ENCODE measurements at places on chromosomes 16 and 17. TPM values are rescaled to one million over a fixed set of nuclear protein-coding genes. Genes with fewer than 3 reads are reported as not detected.

DNA sequence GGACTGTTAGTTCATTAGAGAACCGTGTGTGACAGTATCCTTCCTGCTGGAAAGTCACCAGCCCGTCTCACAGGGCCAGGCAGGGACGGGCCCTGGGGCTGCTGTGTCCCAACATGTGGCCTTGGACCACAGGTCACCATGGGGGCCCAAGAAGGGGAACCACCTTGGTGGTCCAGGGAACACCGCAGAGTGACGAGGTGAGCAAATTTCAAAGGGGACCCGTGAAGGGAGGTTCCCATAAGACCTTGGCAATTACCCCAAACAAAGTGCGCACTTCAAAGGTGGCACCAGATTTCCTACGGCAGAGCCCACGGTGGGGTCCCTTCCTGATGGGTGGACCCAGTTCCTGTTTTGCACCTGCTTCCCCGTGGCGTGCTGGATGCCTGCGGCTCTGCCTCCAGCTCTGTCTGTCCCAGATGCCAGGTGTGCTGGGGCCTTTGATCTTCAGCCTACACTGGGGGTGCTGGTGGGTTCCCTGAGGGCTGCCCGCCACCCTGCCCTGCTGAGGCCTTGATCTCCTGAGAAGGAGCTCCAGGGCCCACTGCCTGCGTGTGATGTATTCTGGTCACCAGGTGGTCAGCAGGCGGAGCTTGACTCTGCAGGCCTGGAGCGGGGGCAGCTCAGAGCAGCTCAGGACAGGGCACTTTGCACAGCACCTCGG lies 27.0 kb downstream of the SLC7A5 start:
- no peak for DNase-seq
- peaks cover 32% of the 10 kb centered on the region for H3K36me3 ChIP-seq
- H3K27me3 ChIP-seq = no peaks in the 10 kb centered on the region
- H3K4me3 ChIP-seq = no peak overlapping the region

GRCh38 chr17:80995131-80995530 lies 3.5 kb downstream of the CHMP6 start:
- DNase-seq = no peak
- no peak overlapping the region for H3K4me3 ChIP-seq
- no peak overlapping the region for H3K27ac ChIP-seq
- peaks cover 54% of the 10 kb centered on the region for H3K36me3 ChIP-seq
- H3K4me1 ChIP-seq = peaks cover 33% of the 10 kb centered on the region
- H3K27me3 ChIP-seq = no peaks in the 10 kb centered on the region

GRCh38 chr17:79970576-79971068 lies 65.0 kb downstream of the TBC1D16 start:
- no peak overlapping the region for H3K27ac ChIP-seq
- H3K4me3 ChIP-seq = no peak overlapping the region
- H3K36me3 ChIP-seq = no peaks in the 10 kb centered on the region
- DNase-seq = peak; percentile 17
- H3K27me3 ChIP-seq = no peaks in the 10 kb centered on the region

GRCh38 chr16:26026709-26027450 lies 335.1 kb downstream of the HS3ST4 start:
- H3K4me1 ChIP-seq = no peaks in the 10 kb centered on the region
- no peak for DNase-seq
- no peaks in the 10 kb centered on the region for H3K36me3 ChIP-seq
- no peak overlapping the region for H3K4me3 ChIP-seq

DNA sequence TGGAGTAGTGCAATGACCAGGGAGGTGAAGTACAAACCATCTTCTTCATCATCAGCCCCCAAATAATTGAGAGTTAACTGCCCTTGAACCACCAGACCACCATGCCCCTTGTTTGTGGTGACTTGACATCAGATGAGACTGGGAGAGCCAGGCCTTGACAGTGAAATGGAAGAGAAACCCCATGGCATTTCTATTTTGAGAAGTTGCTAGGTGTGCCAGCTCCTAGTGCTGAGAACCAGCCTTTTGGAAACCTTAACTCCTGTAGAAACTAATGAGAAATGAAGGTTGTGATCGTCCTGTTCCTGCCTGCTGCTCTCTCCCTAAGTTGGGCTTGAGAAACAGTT lies 2.8 kb downstream of the TMEM94 start:
- no peak overlapping the region for H3K4me3 ChIP-seq
- H3K27ac ChIP-seq = no peak overlapping the region
- no peaks in the 10 kb centered on the region for H3K27me3 ChIP-seq

CLEC3A gene
- not detected for total RNA-seq

- H3K4me1 ChIP-seq = peaks cover 62% of the 10 kb centered on the region
- H3K27me3 ChIP-seq = no peaks in the 10 kb centered on the region
- peak overlapping the region; percentile 65 for H3K4me3 ChIP-seq
- DNase-seq = peak; percentile 54
- no peaks in the 10 kb centered on the region for H3K36me3 ChIP-seq
- peak overlapping the region; percentile 65 for H3K27ac ChIP-seq
Observed at GRCh38 chr17:68182940-68183551, 64.8 kb upstream of the AMZ2 start.

GRCh38 chr16:70704586-70704985 lies 18.7 kb upstream of the MTSS2 start:
- no peaks in the 10 kb centered on the region for H3K27me3 ChIP-seq
- DNase-seq = no peak
- no peaks in the 10 kb centered on the region for H3K4me1 ChIP-seq
- H3K27ac ChIP-seq = no peak overlapping the region
- no peak overlapping the region for H3K4me3 ChIP-seq

- no peak overlapping the region for H3K4me3 ChIP-seq
- no peak overlapping the region for H3K27ac ChIP-seq
- no peaks in the 10 kb centered on the region for H3K4me1 ChIP-seq
- H3K27me3 ChIP-seq = no peaks in the 10 kb centered on the region
- no peak for DNase-seq
Observed at GRCh38 chr17:72092710-72093322, 28.0 kb upstream of the SOX9 start.

- H3K27ac ChIP-seq = no peak overlapping the region
- H3K4me3 ChIP-seq = peak overlapping the region; percentile 74
- peaks cover 17% of the 10 kb centered on the region for H3K4me1 ChIP-seq
- H3K36me3 ChIP-seq = no peaks in the 10 kb centered on the region
- DNase-seq = no peak
Observed at GRCh38 chr16:81095653-81095952, 592 bp downstream of the GCSH start.

IKZF3 gene
- total RNA-seq = 39.9 TPM

AOC3 gene
- 1.0 TPM for total RNA-seq

GRCh38 chr17:77491921-77492445 lies 351.2 kb downstream of the SEC14L1 start:
- peak overlapping the region; percentile 39 for H3K27ac ChIP-seq
- H3K27me3 ChIP-seq = no peaks in the 10 kb centered on the region
- peaks cover 76% of the 10 kb centered on the region for H3K4me1 ChIP-seq
- H3K4me3 ChIP-seq = no peak overlapping the region
- DNase-seq = no peak

TBC1D3E gene
- not detected for total RNA-seq

DNA sequence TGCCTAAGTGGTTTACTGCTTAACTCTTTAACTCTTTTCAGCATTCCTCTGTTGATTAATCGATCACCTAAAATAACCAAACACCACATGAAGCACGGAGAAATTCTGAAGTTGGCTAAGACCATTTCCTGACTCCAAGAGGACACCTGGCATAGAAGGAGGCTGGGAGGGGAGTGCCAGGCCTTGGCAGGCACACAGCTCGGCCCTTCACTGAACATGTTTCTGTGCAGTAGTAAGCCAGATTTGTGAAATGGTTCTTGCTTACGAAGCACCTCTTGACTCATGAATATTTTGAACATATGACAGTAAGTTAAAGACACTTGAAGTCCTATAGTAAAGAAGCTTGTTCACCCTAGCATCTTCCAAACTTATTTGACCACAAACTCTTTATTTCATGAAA lies 82.3 kb downstream of the FOXL1 start:
- peaks cover 8% of the 10 kb centered on the region for H3K4me1 ChIP-seq
- no peaks in the 10 kb centered on the region for H3K27me3 ChIP-seq
- no peak overlapping the region for H3K27ac ChIP-seq
- no peak overlapping the region for H3K4me3 ChIP-seq
- DNase-seq = no peak

Data from CD4-positive, alpha-beta T cell (primary cell).